ENCODE measurements at places on chromosomes 7 and 10. TPM values are rescaled to one million over a fixed set of nuclear protein-coding genes. Genes with fewer than 3 reads are reported as not detected.

- peak; percentile 11 for DNase-seq
These were observed 88.2 kb upstream of the IMMP2L start for GRCh38 chr7:111650456-111650999.

DNA sequence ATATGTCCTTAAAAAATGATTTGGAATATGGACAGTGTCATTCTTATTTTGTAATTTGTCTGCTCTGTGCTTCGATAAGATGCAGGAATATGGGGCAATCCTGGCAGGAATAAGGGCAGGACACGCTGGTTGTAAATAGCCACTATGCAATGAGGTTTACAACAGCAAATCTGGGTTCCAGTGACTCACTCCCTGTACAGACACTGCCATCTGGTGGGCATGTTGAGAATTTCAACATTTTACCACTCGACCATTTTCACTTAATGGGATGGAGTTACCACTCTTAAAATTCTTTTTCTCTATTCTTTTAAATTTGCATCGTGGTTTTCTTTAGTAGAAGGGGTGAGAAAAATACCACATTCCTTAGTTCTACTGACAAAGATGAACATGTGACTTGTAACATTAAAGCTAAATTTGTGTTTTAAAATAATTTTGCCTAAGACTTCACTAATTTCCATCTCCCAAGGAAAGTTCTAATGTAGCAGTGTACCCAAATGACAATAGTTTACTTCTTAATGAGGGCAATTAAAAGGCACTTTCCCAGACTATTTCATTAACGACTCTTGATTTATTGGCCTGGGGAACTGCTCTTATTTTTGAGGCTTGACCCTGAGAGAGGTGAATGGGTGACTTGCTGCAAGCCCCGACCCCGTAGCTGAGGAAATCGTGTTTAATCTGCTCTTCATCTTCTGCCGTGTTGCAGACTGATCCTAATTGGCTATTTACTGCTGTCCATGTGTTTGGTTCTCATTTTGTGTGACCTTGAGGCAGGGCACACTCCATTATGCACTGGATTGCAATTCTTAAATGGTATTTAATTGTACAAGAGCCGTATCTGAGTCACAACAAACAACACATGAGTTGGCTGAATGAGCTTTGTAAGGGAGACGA, 173.6 kb upstream of the IMMP2L start:
- DNase-seq = peak; percentile 50

The PNLIP gene
- total RNA-seq = not detected

The IGF2BP3 gene
- 4.3 TPM for total RNA-seq
